ENCODE measurements at places on chromosomes 1 and 21. TPM values are rescaled to one million over a fixed set of nuclear protein-coding genes. Genes with fewer than 3 reads are reported as not detected.

Gene RRP15
- 19.8 TPM for total RNA-seq

Gene OLFM3
- total RNA-seq = 0.31 TPM

Gene TLCD4
- 3.5 TPM for total RNA-seq

Gene COL6A2
- 68.5 TPM for total RNA-seq

Gene GNAT2
- 0.21 TPM for total RNA-seq

Gene TNFRSF18
- 0.58 TPM for total RNA-seq

Gene PRKAB2
- total RNA-seq = 27.3 TPM

Gene RLF
- total RNA-seq = 22.2 TPM

Gene IL19
- not detected for total RNA-seq

Gene TRAF3IP3
- not detected for total RNA-seq

Gene PLPP3
- total RNA-seq = 61.9 TPM

Gene CDA
- 1.7 TPM for total RNA-seq

- no peak for DNase-seq
Observed at GRCh38 chr21:41948078-41948895, 5.5 kb downstream of the C2CD2 start.

DNA sequence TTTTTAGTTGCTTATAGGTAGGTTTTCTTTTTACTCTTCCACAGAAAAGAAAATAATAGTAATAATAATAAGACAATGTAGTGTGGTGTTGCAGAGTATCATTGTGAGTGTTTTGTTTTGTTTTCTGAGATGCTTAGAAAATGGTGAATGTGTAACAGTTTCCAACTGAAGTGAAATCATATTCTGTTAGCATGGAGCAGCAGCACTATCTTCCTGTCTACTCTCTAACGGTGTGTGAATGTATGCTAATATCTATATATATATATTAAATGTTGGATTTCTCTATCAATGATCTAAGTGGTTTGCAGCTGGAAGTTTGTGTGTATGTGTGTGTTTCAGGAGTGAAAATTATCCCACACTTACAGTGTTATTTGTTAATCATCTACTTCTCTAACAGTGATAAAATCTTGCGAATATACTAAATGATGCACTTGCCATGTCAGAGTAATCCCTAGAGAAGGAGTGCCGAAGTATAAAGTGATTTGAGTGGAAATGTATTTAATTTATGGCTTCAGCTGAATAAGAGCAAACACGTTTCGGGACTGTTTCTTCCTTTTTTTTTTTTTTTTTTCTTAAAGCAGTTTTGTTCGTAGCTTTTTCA, 377 bp downstream of the SAMD13 start:
- DNase-seq = no peak

- no peak for DNase-seq
Observed at GRCh38 chr1:10754568-10755329, 41.7 kb downstream of the CASZ1 start.

GRCh38 chr1:153962088-153963029, 978 bp downstream of the SLC39A1 start:
- DNase-seq = peak; percentile 32

DNA sequence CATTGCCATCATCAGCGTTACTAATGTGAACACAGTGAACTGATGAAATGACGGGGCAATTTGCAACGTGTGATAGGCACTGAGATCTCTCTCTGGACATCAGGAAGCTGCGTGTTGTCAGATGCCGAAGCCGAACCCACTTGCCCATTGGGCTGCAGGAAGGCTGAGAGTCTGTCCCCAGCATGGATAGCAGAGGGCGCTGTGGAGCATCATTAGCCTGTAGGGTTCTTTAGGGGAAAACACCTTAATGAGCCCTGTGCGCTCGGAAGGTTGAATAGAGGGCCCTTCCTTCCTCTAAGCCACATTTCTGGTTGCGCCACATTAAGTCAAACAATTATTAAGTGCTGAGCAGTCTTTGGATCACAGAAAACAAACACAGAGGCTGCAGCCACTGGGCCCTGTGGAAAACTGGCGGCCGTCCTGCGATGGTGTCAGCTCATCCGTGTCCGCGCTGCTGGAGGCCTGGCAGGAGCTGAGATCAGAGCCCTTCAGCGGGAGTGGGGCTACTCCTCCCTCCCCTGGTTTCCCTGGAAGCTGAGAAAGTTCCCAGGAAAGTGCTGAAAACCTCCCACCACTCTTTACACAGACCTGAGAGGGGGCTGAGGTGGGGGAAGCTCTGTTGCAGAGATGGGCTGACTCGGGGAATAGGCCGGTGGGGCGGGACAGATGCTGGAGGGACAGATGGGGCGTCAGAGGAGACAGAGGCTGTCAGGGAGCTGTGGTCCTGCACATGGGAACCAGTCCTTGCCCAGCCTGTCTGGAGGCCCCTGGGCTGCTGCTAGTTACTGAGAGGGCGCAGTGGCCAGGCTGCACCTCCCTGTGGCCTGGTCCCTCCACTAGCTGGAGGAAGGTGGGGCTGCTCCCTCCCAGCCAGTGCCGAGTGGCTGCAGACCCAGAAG, 12.7 kb downstream of the TFF2 start:
- peak; percentile 94 for DNase-seq

GRCh38 chr21:42317826-42318746, 2.9 kb upstream of the TFF3 start:
- no peak for DNase-seq

GRCh38 chr1:203506858-203507626, 13.1 kb downstream of the OPTC start:
- DNase-seq = no peak

- no peak for DNase-seq
Observed at GRCh38 chr1:168552961-168553360, 9.2 kb upstream of the XCL2 start.

DNA sequence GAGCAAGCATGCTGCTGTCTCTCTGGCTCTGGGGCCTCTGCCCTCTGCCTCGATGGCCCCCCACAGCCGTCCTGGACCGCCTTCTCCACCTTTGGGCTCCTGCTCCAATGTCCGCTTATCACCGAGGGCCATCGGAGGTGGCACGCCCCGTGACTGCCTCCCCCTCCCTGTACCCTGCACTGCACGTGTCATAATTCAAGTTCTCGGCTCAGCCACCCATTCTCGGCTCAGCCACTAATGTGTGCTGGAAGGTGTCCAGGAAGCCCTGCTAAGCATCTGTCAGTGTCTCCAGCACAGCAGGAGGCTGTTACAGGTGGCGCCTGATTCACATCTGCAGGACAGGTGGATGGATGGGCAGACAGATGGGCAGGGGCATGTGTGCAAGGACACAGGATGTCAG, 45.5 kb downstream of the TP73 start:
- no peak for DNase-seq

DNA sequence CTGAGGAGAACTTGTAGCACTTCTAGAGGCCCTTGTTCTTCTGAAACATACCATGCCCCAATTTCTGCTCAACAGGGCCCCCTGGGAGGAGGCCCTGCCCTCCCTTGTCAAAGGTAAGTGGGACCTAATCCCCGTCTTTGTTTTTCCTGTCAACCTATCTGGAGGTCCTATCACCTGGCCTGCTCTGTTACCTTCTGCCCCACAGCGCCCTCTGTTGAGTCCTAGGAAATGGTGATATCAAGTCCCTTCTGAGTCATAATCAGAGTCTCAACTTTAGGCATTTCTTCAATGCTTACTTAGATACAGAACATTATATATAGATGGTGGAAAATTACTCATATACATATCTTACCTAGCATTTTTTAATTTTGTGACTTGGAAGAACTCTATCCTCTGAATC, 28.2 kb upstream of the FCRL4 start:
- DNase-seq = peak; percentile 82

GRCh38 chr1:102896286-102896685, 212.0 kb downstream of the COL11A1 start:
- no peak for DNase-seq

- no peak for DNase-seq
Observed at GRCh38 chr1:19682257-19682656, 17.6 kb downstream of the HTR6 start.

- DNase-seq = no peak
Observed at GRCh38 chr1:246787781-246788513, 63.7 kb downstream of the SCCPDH start.

GRCh38 chr1:234918961-234919761, 209.5 kb downstream of the TOMM20 start:
- DNase-seq = no peak

GRCh38 chr1:181514298-181515290, 31.3 kb downstream of the CACNA1E start:
- no peak for DNase-seq

DNA sequence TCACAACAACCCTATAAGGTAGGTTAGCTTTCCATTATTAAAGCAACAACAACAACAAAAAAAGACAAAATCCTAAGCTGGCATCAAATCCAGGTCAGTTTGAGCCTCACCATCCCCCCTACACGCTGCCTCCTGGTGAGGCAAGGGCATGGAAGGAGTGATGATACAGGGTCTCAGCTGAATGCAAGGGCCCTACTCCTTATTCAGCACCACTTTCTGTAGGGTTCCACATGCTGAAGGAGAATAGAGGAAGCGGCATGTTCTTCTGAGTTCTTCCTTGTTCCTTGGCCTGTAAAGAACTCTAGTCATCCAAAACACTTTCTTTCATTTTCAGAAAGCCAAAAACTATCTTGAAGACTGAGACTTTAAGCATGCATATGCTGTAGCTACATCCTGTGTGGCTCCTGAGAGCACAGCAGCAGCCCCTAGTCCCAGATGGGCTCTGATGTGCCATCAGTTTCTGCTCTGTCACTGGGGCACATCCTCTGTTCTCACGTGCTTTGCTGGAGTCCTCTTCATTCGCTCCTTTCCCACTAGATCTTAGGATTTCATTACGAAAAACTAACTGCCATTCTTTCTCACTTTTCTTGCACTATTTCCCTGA, 6.2 kb downstream of the ILDR2 start:
- no peak for DNase-seq

DNA sequence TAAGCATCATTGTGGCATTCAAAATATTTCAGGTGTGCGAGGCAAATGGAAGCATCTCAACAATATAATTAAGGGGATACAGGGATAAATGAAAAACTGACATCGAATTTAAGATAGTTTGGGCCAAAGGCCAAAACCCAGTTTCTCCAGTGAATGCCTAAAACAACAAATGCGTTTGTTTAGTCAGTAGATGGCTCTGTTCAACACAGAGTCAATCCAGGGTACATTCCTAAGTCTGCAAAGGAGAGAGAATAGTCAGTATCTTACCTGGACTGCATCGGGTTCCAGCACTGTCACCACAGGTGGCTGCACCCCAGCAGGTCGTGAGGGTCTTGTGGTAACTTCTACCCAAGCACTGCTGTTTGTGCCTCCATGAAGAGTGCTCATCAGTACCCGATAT, 321.1 kb downstream of the KCTD3 start:
- DNase-seq = peak; percentile 14

DNA sequence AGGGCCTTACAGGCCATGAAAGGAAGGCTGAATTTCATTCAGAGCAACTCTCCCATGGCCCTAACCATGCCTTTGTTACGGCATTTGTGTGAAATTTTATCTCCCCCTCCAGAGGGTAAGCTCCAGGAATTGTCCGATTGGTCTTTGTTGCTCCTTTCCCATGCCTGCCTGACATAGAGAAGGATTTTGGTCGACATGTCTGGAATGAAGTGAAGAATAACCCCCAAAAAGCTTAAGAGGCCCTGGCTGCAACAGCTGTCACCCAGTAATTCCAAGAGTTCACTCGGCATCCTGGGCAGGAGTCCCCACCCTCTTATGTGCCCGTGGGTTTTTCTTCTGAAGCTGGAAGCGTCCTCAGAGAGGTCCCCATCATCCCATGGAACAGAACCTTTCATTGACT, 20.6 kb downstream of the CDA start:
- peak; percentile 41 for DNase-seq

DNA sequence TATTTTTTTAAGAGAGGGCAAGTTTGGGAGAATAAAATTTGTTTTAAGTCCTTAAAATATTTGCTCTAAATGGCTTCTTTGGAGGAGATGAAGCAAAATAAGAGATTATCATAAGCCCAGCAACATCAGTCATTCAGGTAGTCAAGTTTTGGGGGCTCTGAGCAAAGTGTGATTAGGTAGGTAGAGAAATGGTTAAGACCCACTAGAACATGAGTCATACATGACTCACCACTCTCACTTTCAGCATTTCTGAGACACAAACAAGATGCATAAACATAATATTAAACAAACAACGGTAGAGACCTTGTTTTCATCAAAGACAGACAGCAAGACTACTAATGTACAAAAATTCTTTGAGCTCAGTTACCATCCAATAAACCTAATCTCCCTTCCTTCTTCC, 272.2 kb downstream of the LMO4 start:
- no peak for DNase-seq

DNA sequence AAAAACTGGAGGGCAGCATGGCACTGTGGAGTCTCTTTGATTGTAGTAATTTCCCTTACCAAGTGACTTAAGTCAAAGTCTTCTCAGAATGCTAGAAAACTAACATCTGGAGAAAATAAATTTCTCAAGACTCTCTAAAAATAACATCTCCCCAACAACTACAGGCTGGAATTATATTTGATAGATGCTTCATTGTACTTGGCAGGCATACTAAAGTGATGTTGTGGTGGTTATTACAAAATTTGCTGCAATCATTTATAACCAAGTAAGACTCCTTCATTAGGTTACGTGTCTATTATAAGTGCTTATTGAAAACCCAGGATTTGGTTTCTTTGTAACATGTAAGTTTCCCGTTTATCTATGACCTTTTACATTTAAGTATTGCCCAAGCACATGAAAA, 132.9 kb upstream of the NRIP1 start:
- no peak for DNase-seq

GRCh38 chr1:174534789-174535188, 87.0 kb downstream of the GPR52 start:
- no peak for DNase-seq

DNA sequence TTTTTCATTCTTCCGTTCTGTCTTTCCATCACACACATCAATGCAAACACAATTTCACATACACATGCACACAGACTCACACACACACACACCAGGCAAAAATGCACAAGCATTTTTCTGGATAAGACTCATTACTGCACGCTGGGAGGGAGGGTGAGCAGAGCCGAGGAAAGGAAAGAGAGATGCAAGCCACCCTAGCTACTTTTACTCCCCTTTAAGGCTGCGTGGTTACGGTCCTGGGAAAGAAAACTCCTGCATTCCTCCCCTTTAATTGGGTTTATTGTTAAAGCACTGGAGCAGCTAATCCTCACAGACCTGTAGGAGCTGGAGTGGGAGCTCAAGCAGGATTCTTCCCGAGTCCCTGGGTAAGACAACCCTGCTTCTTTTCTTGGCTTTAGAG, at the start of gene CAMK1G:
TSS of gene CAMK1G (plus strand) at position 307 of the 400 bp plus-strand sequence. CDS start 11,270 bp downstream, outside the sequence.
- DNase-seq = peak; percentile 74

DNA sequence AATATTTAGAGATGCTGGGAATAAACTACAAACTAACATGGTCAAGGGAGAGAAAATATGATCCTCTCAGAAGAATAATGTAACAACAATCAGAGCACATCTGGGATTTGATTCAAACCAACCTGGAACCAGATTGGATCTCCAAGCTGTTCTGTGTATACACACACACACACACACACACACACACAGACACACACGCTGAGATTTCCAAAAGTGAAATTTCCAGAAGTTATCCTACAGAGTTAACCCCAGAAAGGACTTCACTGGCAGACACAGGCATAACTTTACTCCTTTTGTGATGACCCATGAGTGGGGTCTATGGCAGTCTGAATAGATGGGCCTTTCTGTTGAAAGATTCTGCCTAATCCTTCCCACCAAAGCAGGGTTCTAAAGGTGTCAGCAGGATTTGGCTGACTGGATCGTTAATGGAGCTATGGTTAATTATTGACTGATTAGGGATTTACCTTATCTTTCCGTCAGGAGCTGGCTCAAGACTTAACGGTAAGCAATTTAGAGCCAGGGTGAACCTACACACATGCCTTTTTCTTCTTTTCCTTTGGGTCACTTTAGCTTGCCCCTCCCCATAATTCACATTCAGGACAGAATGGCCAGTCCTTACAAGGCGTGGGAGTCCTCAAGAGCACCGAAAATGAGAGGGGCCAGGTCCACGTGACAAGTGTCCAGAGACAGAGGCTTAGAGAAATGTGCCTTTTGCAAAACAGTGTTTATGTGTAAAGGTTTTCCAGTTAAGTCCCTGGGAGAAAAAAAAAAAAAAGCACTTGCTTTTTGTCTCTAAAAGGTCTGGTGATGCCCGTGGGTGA, 10.9 kb upstream of the PROX1 start:
- DNase-seq = no peak
